Activated T-cell treated with anti-CD3 and anti-CD28 coated beads, Interleukin-2, amount 50 U/mL, for 4 hours (primary cell): ENCODE measurements at places on chromosomes 3 and 15.
A peak's percentile ranks its signal among the peaks of the same experiment; 100 is the strongest.

DNA sequence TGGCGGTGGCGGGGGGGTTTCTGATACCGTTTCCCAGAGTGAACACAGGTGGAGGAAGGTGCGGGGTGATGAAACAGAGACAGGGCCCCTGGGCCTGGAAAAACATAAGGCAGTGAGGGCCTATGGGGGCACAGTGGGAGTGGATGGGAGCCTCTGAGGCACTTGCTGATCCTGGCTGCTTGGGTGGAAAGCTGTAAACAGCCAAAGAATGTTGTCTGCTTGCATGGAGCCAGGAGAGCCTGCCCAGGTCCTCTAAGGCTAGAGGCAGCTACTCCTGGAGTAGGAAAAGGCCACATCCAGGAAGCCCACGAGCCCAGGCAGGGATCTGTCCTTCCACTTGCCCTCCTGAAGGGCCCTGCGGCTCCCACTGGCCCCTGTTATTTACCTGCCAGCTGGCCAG is 2.9 kb upstream of the SEMA3B start:
- no peak for DNase-seq

- DNase-seq, result peak; percentile 62
Observed at GRCh38 chr3:186931532-186932280, 1.4 kb downstream of the ST6GAL1 start.

GRCh38 chr3:97960993-97961766 is 11.1 kb downstream of the RIOX2 start:
- DNase-seq, result no peak

GRCh38 chr15:42832576-42832975 is 88.0 kb downstream of the TTBK2 start:
- no peak for DNase-seq

- DNase-seq, result no peak
Observed at GRCh38 chr15:26235864-26236263, 372.7 kb upstream of the ATP10A start.

DNA sequence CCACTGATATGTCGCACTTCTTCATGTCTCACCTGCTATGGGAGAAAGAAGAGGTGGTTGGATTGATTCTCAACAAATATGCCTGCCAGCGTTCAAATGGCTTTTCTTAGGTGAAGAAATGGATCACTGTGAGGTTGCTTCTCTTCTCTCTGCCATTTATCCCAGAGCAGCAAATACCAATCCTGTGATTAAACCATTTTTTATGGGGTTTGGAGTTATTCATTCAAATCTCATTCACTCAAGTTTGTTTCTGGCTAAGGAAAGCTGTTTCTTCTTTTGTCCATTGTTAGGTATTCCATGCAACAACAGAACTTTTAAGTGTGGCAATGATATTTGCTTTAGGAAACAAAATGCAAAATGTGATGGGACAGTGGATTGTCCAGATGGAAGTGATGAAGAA is 12.2 kb upstream of the C3orf52 start:
- DNase-seq, result no peak

- no peak for DNase-seq
Observed at GRCh38 chr15:47857776-47858167, 140.5 kb downstream of the SEMA6D start.

- no peak for DNase-seq
Observed at GRCh38 chr15:53786401-53786800, 26.9 kb upstream of the WDR72 start.

- no peak for DNase-seq
Observed at GRCh38 chr15:57527382-57528091, 64.2 kb upstream of the MYZAP start.

DNA sequence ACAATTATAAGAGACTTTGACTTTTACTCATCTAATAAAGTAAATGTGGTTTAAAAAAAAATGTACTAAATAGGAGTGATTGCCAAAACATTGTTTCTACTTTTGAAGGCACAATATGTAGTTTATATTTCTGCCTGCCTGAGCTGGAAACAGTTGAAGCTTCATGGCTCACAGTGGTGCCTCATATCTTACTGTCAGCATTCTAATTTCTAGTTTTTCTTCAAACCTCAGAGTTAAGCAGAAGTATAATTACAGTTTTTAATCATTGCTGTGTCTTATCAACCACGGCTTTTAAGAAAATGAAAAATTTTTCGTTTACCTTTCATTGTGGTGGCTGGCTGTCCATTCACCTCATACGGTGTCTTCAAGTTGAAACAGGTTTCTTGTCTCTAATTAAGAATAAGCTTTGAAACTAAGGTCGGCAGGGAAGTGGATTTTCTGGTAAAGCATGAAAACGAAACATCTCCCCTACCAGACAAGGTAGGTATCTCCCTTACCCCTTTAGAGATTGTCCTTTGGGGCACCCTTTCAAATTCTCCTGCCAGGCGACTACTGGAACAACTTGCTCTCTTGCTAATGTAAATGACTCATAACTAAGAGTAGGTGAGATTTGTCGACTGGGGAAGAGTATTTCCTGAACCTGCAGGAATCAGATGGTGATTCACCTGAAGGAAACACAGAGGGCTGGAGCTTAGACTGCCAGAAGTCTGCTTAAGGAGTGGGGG is at the start of gene GPR87:
Gene GPR87, minus strand, starts transcription at position 554 of the 725 bp plus-strand sequence. CDS start 16,720 bp downstream, outside the sequence.
- no peak for DNase-seq

DNA sequence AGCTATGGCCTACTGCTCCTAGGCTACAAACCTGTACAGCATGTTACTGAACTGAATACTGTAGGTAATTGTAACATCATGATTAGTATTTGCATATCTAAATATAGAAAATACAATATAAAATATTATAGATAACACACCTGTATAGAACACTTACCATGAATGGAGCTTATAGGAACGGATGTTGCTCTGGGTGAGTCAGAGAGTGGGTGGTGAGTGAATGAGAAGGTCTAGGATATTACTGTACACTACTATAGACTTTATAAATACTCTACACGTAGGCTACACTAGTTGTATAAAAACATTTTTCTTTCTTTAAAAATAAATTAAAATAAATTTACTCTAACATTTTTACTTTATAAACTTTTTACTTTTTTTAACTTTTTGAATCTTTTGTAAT is 224.0 kb upstream of the CBLB start:
- no peak for DNase-seq

DNA sequence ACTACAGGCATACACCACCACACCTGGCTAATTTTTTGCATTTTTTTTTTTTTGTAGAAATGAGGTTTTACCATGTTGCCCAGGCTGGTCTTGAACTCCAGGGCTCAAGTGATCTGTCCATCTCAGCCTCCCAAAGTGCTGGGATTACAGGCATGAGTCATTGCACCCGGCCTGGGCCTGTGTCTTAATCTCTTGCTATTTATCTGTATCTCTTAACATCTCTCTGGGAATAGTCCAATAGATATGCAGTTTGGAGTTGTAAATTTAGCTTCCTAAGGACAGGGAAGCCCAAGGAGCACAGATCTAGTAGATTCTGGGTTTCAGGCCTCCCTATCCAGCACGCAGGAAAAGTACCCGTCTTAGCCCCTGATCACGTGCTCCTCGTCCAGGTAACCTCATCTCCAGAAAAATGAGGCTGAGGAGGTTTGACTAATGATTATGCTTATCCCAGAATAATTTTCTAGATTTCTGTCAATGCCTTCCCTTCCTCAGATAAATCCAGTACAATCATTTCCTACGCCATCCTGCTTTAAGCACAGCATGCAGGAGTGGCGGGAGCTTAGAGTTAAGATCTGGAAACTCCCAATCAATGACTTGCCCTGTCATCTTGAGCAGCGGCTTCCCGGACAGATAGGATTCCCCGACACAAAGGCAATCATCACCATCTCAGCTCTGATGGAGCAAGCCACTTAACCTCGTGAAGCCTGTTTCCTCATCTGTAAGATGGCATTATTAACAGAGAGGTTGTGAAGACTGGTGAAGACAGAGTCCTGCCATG is 12.3 kb upstream of the CTDSPL start:
- DNase-seq, result no peak

GRCh38 chr15:81334768-81335435 is 11.0 kb upstream of the STARD5 start:
- DNase-seq, result no peak

- no peak for DNase-seq
Observed at GRCh38 chr3:107845380-107846278, 245.2 kb downstream of the CD47 start.

- no peak for DNase-seq
Observed at GRCh38 chr3:122660297-122660974, 20.2 kb upstream of the PARP14 start.

DNA sequence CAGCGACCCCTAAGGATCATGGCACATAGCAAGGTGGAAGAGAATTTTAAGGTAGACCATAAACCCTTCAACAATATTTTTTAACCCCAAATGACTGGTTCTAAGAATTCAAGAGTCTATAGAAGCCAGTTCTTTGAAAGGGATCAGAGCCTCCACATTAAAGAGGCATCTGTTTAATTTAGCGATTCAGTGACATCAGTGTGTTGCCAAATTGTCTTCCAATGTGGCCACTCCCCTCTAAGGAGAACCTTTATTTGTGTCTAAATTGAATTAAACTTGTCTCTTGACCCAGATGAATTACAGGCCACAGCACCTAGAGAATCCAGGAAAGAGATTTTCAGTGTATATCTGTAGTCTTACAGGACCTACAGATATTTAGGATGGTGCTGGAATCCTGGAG is 6.6 kb upstream of the SH3BP5 start:
- no peak for DNase-seq

DNA sequence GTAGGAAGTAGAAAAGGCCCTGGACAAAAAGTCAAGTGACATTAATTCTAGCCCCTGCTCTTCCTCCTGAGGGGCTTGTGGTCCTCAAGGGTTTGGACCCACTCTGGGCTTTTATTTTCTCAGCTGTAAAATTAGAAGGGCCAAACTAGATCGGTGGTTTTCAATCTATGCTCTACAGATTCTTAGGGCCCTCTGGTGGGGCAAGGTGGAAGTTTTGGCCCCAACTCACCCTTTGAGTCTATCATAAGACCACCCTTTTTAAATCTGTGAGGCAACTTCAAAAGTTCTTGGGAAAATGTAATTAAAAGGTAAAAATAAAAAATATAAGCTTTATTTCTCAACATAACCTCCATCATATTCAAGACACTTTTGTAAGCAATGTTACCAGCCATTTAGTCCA is 25.6 kb upstream of the CFAP161 start:
- DNase-seq, result no peak

DNA sequence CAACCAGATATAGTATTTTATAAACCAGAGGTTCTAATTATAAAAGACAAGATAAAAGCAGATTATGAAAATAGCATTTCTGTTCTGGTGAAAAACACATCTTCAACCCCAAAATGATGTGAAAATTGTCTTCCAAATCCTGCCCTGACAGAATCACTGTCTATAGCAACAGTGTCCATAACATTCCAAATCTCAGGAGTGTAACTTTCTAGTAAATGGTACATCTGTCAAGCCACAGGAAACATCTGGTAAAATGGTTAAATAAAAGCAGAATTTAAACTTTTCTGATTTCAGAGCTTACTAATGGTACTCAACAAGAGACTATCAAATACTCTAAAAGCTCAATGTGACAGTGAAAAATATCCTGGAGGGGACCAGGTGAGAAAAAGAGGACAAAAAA is 60.5 kb downstream of the VGLL4 start:
- DNase-seq, result no peak

DNA sequence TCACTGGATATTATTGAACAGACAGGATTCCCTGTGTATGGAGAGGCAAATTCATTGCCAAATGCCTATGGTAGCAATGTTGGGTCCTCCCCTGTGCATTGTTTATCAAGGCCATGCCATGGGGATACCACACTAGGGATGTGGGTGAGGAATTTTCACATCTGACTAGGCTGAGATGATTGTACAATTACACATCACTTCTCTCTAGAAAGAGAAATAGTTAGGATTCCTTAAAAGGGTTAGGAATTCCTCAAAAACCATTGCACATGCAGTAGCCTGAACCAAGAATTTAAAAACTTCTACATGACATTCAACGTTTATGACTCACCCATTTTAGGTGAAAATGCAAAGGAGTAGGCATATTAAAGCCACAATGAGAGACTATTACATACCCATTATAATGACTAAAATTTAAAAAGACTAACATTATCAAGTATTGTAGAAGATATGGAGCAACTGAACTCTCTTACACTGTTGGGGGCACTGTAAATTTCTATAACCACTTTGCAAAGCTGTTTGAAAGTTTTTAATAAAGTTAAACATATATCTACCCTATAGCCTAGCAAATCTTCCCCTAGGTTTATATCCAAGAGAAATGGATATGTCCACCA is 175.9 kb downstream of the THRB start:
- no peak for DNase-seq

- no peak for DNase-seq
Observed at GRCh38 chr15:85673326-85673725, 121.4 kb downstream of the KLHL25 start.

- no peak for DNase-seq
Observed at GRCh38 chr15:74500401-74500800, 39.4 kb upstream of the UBL7 start.

GRCh38 chr15:32028921-32029320 is 1.4 kb upstream of the CHRNA7 start:
- DNase-seq, result no peak

DNA sequence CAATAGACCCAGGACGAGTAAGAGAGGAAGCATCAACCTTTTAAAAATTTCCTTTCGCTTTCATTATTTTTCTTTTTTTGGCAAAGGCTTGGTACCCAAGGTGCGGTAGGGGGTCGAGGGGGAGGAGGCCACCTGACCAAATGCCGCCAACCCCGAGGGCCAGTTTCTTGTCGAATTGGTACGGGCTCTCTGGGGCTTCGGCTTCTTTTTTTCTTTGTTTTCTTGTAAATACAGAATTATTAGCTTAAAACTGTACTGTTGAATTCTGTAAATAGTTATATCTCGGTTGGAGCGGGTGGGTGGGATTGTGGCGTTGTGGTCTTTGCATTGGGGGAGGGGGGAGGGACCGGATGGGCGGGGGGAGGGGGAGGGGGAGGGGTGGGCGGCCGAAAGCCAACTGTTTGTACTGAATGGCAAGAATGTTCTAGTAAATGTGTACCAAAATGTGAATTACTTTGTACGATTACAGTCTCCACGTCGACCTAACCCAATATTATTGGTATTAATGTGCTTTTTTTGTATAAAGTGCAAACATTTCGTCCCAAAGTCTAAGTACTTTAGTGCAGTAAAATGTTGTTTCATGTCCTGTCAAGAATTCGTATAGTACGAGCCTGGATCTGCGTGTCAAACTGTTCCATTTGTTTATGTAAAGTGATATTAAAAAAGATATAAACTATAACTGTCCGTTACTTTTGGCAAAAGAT is 4.7 kb downstream of the ZIC1 start:
- DNase-seq, result no peak

- no peak for DNase-seq
Observed at GRCh38 chr3:121719423-121719822, 30.1 kb downstream of the GOLGB1 start.

GRCh38 chr3:151866711-151867410 is 6.6 kb upstream of the SUCNR1 start:
- DNase-seq, result no peak

DNA sequence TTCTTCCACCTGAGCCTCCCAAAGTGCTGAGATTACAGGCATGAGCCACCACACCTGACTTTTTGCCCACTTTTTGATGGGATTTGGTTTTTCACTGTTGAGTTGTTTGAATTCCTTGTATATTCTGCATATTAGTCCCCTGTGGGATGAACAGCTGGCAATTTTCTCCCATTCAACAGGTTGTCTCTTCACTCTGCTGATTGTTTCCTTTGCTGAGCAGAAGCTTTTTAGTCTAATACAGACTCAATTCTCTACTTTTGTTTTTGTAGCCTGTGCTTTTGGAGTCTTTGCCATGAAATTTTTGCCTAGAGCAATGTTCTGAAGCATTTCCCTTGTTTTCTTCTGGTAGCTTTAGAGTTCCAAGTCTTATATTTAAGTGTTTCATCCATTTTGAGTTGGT is 62.7 kb upstream of the MFGE8 start:
- no peak for DNase-seq

- DNase-seq, result no peak
Observed at GRCh38 chr3:52289747-52290595, 2.3 kb downstream of the GLYCTK start.

GRCh38 chr3:68468695-68469375 is 463.5 kb downstream of the TAFA4 start:
- DNase-seq, result no peak
